ENCODE measurements at places on chromosomes 5 and 9.
A peak's percentile ranks its signal among the peaks of the same experiment; 100 is the strongest.

GRCh38 chr9:129402371-129402739 is 218.5 kb downstream of the C9orf50 start:
- H3K27ac ChIP-seq = peak overlapping the region; percentile 75
- DNase-seq = no peak
- H3K4me3 ChIP-seq = no peak overlapping the region

GRCh38 chr5:138350563-138350890 is 2.0 kb upstream of the KDM3B start:
- no peak overlapping the region for H3K27ac ChIP-seq
- H3K4me1 ChIP-seq = peaks cover 17% of the 10 kb centered on the region
- peaks cover 15% of the 10 kb centered on the region for H3K36me3 ChIP-seq

GRCh38 chr5:69492923-69493395 is 369 bp downstream of the OCLN start:
- H3K27me3 ChIP-seq = no peaks in the 10 kb centered on the region
- no peaks in the 10 kb centered on the region for H3K36me3 ChIP-seq
- H3K4me3 ChIP-seq = peak overlapping the region; percentile 71
- H3K4me1 ChIP-seq = peaks cover 8% of the 10 kb centered on the region
- peak; percentile 51 for DNase-seq
- peak overlapping the region; percentile 91 for H3K27ac ChIP-seq

- H3K36me3 ChIP-seq = no peaks in the 10 kb centered on the region
- H3K27me3 ChIP-seq = no peaks in the 10 kb centered on the region
- no peak for DNase-seq
- H3K4me1 ChIP-seq = no peaks in the 10 kb centered on the region
- H3K27ac ChIP-seq = no peak overlapping the region
- no peak overlapping the region for H3K4me3 ChIP-seq
Measured at GRCh38 chr5:78232163-78232562, 62.3 kb downstream of the AP3B1 start.

- DNase-seq = no peak
- H3K27me3 ChIP-seq = no peaks in the 10 kb centered on the region
- H3K4me1 ChIP-seq = no peaks in the 10 kb centered on the region
- H3K4me3 ChIP-seq = no peak overlapping the region
Measured at GRCh38 chr5:168612996-168613395, 33.8 kb upstream of the PANK3 start.

DNA sequence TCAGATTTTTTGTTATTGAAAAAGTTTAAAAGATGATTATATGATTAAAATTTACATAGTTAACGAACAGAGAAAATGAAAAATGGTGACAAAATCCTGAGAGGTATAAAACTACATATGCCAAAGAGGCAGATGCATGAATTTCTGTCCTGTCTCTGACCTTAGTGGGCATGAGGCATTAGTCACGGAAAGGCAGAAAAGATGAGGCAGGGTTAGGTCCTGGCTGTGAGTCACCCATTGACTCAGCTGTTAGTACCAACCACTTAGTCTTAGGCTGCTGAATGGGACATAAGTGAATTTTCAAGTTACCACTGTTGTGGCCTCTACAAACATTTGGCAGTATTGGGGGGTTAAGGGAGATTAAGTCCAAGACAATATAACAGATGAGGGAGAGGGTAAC is 33.1 kb downstream of the RASA1 start:
- peaks cover 8% of the 10 kb centered on the region for H3K4me1 ChIP-seq
- no peak overlapping the region for H3K4me3 ChIP-seq
- no peak for DNase-seq

DNA sequence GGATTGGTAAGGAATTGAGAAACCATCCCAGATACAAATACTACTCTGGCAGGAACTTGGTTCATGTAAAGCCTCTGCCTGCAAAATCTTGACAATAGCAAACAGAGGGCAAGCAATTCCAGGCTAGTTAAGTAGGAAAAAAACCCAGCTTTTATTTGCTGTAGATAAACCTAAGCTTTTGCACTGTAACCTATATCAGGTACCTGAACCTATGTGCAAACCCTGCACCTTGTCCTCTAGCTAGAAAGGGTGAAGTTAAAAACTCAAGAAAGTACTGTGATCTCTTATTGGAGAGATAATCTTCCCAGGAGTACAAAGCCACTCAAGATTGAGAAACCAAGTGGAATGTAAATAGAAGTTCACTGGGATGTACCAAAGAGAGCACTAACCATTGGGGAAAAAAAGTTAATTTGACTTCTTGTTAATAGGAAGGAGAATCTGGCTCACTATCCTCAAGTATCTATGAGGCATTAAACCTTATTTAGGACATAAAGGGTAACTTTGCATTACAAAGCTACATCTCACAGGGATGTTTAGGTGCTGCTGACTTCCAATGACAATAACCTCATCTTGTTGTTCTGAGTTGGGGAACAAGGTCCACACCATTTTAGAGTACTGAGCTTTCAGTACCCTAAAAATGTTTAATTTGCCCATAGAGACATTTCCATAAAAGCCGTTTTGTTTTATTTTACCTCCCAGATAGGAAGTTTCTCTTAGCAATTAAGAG is 73.8 kb upstream of the PCA3 start:
- H3K27me3 ChIP-seq = peaks cover 4% of the 10 kb centered on the region
- no peak overlapping the region for H3K4me3 ChIP-seq
- H3K4me1 ChIP-seq = no peaks in the 10 kb centered on the region
- H3K36me3 ChIP-seq = no peaks in the 10 kb centered on the region
- no peak for DNase-seq

DNA sequence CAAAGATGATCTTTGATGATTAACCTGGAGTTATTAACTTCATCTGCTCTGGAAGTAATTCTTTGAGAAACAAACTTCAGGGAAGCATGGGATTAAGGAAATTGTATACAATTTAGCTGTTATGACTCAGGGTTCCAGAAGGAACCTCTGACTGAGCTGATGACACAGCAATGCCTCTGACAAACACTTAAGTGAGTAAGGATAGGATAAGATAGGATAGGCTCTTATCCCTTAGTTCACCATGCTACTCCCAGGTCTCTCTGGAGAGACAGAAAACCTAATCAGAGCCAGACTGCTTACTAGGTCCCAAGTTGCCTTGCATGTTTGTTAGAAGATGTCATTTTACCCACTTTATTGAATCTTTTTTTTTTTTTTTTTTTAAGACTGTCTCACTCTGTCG is 12.6 kb upstream of the TMEM38B start:
- no peaks in the 10 kb centered on the region for H3K36me3 ChIP-seq
- no peak overlapping the region for H3K4me3 ChIP-seq
- no peak overlapping the region for H3K27ac ChIP-seq
- no peaks in the 10 kb centered on the region for H3K4me1 ChIP-seq
- no peak for DNase-seq
- H3K27me3 ChIP-seq = no peaks in the 10 kb centered on the region

- no peak overlapping the region for H3K4me3 ChIP-seq
- peak; percentile 46 for DNase-seq
- no peaks in the 10 kb centered on the region for H3K4me1 ChIP-seq
- no peaks in the 10 kb centered on the region for H3K27me3 ChIP-seq
- H3K36me3 ChIP-seq = no peaks in the 10 kb centered on the region
Measured at GRCh38 chr5:57834829-57835608, 352.4 kb upstream of the ACTBL2 start.

DNA sequence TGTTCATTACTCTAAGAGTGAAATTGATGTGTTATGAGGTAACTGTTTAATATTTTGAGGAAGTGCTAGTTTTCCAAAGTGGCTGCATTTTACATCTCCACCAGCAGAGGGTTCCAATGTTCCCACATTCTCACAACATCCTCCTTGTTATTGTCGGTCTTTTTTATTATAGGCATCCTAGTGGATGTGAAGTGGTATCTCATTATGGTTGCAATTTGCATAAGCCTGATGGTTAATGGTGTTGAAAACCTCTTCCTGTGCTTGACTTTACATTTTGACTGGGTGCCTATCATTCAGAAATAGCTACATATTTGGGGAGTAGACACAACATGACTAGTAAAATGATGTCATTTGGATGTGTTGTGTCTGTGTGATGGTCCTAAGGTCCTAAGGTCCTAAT is 143.6 kb downstream of the MRPS30 start:
- no peak for DNase-seq
- H3K36me3 ChIP-seq = no peaks in the 10 kb centered on the region
- H3K4me1 ChIP-seq = peaks cover 9% of the 10 kb centered on the region
- no peaks in the 10 kb centered on the region for H3K27me3 ChIP-seq
- no peak overlapping the region for H3K27ac ChIP-seq

DNA sequence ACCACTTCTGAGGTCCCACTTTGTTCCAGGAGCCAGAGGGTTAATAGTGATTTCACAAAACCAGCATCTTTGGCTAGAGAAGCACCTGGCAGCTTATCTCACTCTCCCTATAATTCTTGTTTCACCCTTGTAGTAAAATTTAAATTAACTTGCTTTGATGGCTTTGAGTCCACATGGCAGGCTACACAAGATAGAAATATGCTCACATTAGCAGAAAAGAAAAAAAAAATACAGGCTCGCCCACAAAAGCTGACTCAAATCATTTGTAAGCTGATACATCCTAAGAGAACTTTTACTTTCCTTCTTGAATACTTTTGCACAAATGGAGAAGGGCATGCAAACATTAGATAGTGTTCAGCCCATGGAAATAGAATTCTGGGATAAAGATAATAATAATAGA is 36.2 kb downstream of the TNFSF15 start:
- DNase-seq = no peak
- no peaks in the 10 kb centered on the region for H3K4me1 ChIP-seq
- H3K36me3 ChIP-seq = no peaks in the 10 kb centered on the region
- no peak overlapping the region for H3K4me3 ChIP-seq
- no peak overlapping the region for H3K27ac ChIP-seq
- H3K27me3 ChIP-seq = no peaks in the 10 kb centered on the region

- H3K27ac ChIP-seq = no peak overlapping the region
- H3K36me3 ChIP-seq = no peaks in the 10 kb centered on the region
- no peaks in the 10 kb centered on the region for H3K27me3 ChIP-seq
- no peak overlapping the region for H3K4me3 ChIP-seq
- no peaks in the 10 kb centered on the region for H3K4me1 ChIP-seq
- DNase-seq = no peak
Measured at GRCh38 chr9:86112057-86112456, 12.7 kb upstream of the GOLM1 start.

DNA sequence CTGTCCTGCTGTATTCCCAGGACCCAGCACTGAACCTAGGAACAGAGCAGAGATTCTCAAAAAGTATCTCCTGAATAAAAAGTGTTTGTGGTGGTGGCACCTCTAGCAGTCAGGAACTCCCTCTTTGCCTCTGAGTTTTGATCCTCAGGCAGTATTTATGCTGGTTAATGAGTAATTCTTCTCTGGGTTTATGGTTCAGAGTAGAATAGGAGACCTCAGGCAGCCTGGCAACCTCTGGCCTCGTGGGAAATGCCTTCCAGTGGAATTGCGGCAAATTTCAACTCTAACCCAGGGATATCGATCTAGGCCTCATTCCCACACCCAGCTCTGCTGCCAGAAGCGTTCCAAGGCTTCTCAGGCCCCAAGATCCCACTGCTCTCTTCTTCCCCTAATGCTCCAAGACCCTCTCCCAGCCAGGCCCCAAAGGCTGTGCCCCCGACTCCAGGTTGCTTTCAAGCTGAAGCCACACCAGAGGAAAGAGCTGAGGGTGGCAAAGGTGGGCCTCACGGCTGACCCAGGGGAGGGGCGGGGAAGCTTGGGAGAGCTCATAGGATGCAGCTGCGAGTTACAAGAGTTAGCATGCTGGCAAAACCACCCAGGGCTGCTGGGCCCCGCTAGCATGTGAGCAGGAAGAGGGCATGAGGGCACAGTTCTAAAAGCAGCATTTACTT is 10.9 kb upstream of the HDHD3 start:
- no peaks in the 10 kb centered on the region for H3K27me3 ChIP-seq
- H3K36me3 ChIP-seq = peaks cover 41% of the 10 kb centered on the region
- no peak for DNase-seq
- no peak overlapping the region for H3K27ac ChIP-seq

DNA sequence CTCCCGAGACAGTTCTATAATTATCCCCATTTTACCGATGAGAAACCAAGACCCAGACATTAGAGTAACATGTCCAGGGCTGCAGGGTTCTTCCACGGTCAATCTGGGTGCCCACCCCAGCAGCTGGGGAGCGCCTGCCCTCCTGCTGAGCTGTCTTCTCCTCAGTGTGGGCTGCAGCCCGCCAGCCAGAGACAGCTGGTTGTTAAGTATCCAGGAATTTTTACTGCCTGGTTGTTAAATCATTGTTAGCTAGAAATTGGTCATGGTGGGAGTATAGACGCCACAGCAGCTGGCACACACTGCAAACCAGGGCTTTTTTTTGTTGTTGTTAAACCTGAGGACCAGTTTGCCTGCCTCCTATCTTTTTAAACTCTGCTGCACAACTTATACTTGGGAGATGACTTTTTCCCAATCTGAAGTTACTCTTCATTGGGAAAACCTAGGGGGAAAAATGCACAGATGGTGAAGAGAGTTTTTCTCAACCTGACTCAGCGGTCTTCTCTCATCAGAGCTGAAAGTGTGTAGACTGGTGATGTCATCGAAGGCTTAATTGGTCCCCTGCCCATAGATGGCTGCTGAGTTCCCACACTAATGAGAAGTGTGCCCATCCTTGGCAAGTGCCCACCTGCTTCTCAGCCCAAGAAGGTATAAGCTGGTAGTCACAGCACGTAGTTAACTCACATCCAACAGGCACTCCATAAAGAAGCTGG is 208.6 kb downstream of the DRD1 start:
- no peak for DNase-seq
- no peaks in the 10 kb centered on the region for H3K36me3 ChIP-seq
- H3K4me1 ChIP-seq = no peaks in the 10 kb centered on the region
- no peaks in the 10 kb centered on the region for H3K27me3 ChIP-seq

DNA sequence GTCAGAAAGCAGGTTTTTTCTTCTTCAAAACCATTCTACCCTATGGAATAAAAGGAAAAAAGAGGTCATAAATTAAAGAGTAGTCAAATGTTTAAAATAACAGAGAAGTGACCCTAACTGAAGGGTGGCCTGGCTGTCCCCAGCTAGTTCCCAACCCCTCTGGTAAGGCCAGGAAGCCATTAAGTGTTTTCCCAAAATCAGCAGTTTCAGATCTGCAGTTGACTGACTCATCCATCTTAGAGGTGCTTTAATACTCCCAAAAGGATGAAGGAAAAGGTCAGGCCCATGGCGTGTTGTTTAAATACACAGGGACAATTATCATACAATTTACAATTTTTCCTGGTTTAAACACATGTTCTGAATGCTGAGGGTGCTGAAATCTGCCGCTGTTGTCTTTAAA is 47.9 kb upstream of the TBC1D9B start:
- no peaks in the 10 kb centered on the region for H3K4me1 ChIP-seq
- DNase-seq = no peak
- no peak overlapping the region for H3K27ac ChIP-seq
- H3K4me3 ChIP-seq = no peak overlapping the region
- no peaks in the 10 kb centered on the region for H3K27me3 ChIP-seq
- H3K36me3 ChIP-seq = no peaks in the 10 kb centered on the region

- no peak overlapping the region for H3K27ac ChIP-seq
- no peaks in the 10 kb centered on the region for H3K36me3 ChIP-seq
- no peak for DNase-seq
Measured at GRCh38 chr9:94927762-94928670, 201.5 kb downstream of the AOPEP start.

- H3K4me3 ChIP-seq = no peak overlapping the region
- no peaks in the 10 kb centered on the region for H3K4me1 ChIP-seq
- no peak for DNase-seq
Measured at GRCh38 chr9:121071370-121071755, 3.4 kb upstream of the CNTRL start.

DNA sequence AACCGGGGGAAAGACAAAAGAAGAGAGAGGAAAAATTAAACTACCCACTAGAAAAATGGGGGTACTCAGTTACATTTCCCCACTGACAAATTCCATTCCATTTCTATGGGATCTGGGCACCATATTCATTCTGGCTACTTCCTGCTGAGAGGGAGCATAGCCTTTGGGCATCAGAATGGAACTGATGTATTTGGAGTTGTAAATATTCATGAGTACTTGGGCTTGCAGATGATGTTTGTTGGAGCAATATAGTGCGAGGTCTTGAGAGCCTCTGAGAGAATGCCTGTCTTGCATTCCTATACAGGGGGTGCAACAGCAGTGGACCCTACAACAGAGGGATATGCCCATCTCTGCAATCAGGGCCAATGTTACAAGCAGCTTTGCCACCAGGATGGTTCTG is 16.7 kb downstream of the GMCL2 start:
- no peaks in the 10 kb centered on the region for H3K36me3 ChIP-seq
- no peaks in the 10 kb centered on the region for H3K27me3 ChIP-seq
- H3K27ac ChIP-seq = no peak overlapping the region
